ENCODE measurements at places on chromosomes 16 and 17.
A peak's percentile ranks its signal among the peaks of the same experiment; 100 is the strongest.

GRCh38 chr17:51079049-51079448 is 41.6 kb downstream of the SPAG9 start:
- DNase-seq, result no peak

DNA sequence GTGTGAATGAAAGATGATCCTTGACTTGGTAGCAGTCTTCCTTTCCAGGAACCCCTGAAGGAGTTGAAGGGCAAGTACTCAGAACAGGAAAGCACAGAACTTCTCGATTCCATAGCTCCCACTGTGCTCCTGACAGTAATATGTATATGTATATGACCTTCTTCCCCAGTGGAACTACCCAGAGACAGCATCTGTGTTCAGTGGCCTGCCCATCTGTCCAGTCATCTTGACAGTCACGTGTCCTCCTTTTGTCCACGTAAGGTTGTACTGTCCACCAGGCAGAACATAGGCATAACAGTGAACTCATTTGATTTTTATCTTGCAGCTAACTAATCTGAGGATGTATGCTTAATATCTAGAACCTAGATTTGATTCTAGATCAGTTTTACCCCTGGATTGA is 37.8 kb upstream of the RASL10B start:
- DNase-seq, result no peak

DNA sequence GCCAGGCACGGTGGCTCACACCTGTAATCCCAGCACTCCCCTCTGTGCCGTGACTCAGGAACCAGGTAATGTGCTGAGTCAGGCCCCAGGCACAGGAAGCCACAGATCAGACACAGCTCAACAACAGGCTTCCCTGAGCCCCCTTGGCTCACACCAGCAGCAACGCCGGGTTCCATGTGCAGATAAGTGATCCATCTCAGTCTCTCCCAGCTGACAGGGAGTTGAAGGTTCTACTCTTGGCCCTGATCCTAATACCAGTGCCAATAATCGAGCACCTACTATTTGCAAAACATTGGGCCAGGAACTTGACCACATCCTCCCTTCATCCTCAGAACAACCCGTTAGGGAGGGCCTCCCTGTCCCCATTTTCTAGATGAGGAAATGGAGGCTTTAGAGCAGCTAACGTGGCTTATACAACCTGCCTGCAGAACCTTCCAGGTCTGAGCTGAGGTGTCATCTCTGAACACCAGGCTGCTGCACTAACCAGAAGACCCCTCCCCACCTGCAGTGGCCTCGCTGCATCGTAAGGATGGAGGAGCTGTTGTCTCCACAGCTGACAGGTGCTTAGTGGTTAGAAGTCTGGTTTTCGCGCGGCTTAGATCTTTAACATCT is 64.8 kb upstream of the AMZ2 start:
- DNase-seq, result peak; percentile 91

DNA sequence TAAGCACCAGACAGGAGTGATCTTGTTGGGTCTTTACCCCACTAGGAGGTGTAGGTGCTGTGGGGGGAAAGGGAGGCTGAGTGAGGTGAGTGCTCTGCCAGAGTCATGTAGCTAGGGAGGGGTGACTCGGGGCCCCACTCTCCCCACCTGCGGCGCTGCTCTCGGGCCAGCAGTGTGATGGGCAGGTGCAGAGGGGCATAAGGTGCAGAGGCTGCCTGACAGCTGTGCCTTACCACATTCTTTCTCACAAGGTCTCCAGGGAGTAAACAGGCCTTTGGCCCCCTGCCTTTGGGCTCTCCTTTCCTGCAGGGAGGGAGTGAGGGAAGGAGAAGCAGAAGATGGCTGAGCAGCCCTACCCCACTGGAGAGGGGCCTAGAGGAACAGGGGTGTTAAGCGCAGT is 4.5 kb upstream of the CNP start:
- no peak for DNase-seq

GRCh38 chr16:57924514-57924913 is 46.4 kb downstream of the CNGB1 start:
- no peak for DNase-seq

GRCh38 chr16:25626172-25626571 is 65.6 kb upstream of the HS3ST4 start:
- DNase-seq, result no peak

DNA sequence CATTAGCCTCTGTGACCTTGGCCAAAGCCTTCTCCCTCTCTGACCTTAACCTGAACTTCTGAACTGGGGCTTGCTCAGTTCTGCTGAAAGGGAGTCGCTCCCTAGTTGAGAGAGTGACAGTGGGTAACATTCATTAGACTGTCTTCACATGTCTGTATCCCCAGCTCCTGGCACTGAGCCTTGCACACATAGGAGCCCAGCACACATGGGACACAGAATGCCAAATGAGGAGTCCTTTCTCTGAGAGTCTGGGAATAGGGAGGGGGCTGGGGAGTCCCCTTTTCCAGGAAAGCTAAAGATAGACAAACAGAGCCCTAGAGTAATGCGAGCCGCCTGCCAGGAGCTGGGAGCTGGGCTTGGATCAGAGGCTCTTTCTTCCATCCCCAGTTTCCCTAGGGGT is 2.5 kb downstream of the TAC4 start:
- DNase-seq, result no peak

GRCh38 chr16:20995711-20996110 is 95.1 kb downstream of the LYRM1 start:
- DNase-seq, result no peak
